T-cell (primary cell): ENCODE measurements at places on chromosomes 13 and 19.

- DNase-seq: no peak
These were observed 3.4 kb downstream of the URI1 start for GRCh38 chr19:29945433-29945832.

DNA sequence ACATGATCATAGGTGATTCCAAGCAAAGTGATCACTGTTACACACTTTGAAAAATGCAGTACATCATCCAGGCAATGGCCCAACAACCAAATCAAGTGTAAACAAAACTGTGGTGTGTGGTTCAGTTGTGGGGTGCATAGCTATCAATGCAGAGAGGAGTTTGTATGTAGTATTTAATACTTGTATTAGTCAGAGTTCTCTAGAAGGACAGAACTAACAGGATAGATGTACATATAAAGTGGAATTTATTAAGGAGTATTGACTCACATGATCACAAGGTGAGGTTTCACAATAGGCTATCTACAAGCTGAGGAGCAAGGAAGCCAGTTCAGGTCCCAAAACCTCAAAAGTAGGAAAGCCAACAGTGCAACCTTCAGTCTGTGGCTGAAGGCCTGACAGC, 249.3 kb upstream of the HTR2A start:
- DNase-seq: no peak

GRCh38 chr13:50247223-50247622, 232.0 kb downstream of the KCNRG start:
- no peak for DNase-seq

- DNase-seq: no peak
These were observed 840 bp downstream of the SYCE2 start for GRCh38 chr19:12918253-12918652.

GRCh38 chr13:102830646-102831045, 15.2 kb upstream of the ERCC5 start:
- no peak for DNase-seq

DNA sequence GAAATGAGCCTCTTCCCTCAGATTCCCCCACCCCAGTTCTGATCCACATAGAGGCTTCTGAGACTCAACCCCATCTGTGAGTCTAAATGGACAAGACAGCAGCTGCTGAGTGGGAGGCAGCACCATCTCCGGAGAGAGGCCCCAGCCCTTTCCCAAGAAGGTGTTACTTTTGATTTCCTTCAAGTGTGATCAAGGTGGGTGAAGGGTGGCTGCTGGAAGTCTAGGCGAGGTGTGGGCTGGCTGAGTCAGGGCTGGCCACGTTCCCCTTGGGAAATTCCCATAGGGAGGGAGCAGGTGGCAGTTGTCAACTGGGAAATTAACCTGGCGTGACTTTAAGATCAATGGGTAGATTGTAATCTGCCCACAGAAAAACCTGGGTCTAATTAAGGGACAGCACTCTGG, 148.0 kb downstream of the FOXO1 start:
- DNase-seq: peak; percentile 27

- DNase-seq: no peak
These were observed 152.5 kb upstream of the SOX1 start for GRCh38 chr13:111914241-111915103.

DNA sequence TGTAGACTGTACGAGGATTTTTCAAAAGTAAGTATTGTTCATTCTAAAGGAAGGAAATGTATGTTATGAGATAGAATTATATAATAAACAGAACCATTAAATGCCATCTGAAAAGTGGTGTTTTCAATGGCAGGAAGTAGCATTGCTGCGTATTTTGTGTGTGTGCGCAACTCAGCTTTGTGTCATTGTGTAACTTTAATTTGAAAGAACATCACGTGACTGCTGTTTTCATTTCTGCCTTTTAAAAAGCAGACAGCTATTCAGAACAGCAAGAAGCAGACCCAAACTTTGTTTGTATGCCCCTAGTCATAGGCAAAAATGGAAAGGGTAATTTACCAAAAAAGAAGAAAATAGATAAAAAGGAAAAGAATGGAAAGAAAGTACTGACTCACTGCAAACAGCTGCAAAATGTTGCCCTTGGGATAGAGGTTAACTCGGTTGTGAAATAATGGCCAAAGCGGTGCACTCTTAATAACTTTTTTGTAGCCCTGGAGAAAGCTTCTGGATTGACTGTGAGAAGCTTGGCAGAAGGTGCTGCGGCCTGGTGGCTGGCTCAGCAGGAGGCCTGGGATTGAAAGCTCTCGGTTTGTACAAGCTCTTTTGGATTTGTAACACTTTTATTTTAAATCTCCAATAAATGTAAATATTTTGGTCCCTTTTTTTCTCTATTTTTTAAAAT, 97.3 kb downstream of the GGACT start:
- no peak for DNase-seq

GRCh38 chr19:50433201-50434180, 799 bp downstream of the MYBPC2 start:
- DNase-seq: no peak

DNA sequence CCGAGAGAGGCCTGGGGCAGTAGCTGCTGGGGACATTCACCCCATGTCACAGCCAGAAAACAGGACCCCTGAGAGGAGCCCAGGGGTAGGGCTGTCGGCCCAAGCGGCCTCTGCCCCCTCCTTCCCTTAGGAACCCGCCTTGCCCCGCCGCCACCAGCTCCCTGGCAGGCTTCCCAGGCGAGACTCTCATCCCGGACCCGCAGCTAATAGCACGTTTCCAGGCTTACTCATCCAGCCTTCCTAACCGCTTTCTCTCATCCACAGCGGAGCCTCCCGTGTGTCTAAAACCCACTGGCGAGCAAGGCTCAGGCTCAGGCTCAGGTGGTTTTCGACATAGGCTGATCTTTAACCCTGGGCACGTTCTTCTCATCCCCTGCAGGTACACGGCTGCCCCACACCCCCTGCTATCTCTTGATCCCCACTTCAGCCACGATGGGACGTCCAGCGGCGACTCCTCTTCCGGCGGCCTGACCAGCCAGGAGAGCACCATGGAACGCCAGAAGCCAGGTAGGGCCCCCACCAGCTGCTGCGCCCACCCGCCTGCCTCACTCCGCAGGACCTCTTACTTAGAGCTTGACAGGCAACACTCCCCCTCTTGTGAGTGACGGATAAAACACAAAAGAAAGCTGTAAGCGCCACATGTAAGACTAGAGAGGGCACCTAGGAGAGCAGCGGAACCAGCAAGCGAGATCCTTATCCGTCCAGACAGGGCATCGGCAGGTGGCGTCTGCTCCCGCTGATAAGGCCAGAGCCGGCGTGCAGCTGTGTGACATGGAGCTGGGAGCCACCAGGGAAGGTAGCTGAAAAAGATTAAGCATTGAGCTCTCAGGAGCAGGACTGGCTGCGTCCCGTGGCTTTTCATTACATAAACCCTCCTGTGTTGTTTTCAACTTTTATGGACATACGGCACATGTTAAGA, 71.3 kb downstream of the DPF1 start:
- no peak for DNase-seq

DNA sequence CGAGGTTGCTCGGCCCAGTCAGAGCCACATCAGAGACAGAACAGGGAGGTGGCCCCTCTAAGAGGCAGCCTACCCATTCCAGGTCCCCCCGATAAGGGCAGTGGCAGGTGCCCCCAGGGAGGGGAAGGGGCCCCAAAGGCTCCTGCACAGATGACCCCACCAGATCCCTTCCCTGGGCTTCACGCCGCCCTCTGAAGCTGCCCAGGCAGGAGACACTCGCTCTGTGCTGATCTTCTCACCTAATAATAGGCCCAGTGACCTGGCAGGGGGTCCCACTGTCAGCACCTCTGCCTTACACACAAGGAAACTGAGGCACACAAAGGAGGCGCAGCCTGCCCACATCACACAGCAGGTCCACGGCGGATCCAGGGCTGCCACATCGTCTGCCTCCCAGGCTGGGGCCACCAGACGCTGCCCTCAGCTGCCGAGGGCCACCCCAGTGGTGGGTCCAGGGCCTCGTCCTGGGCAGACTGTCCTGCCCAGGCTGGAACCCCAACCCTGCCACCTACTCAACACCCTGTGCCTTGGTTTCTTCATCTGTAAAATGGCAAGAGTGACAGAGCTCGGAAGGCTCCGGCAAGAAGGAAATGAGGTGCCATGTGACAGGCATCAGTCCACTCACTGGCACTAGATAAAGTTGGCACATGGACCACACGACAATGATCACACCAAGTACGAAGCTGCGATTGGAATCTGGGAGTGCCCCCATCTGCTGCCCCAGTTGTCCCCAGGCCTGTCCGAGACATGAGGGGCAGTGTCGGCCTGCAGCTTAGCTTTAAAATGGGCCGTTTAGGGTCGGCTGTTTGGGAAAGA, 56.5 kb downstream of the KLF2 start:
- no peak for DNase-seq

- DNase-seq: no peak
These were observed 7.6 kb downstream of the NUCB1 start for GRCh38 chr19:48907671-48908070.

GRCh38 chr19:11767633-11768133, 883 bp downstream of the ZNF441 start:
- DNase-seq: no peak

- DNase-seq: no peak
These were observed 149.4 kb downstream of the STK24 start for GRCh38 chr13:98427331-98427995.

DNA sequence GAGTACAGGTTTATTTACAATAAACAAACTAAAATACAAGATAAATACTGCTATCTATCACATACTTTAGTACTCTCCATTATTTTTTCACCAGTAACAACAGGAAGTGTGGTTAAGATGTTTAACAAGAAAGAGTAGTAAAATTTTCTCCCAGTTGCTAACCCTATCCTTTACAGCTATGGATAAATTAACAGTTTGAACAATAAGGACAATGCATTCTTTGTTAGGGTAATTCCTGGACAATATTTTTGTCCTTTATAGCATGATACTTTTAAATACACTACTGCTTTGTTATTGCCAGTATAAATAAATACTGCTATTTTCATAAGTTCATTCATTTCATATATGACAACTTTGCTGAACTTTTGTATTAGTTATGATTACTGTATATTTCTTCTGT, 630.2 kb upstream of the ATXN8OS start:
- DNase-seq: no peak

DNA sequence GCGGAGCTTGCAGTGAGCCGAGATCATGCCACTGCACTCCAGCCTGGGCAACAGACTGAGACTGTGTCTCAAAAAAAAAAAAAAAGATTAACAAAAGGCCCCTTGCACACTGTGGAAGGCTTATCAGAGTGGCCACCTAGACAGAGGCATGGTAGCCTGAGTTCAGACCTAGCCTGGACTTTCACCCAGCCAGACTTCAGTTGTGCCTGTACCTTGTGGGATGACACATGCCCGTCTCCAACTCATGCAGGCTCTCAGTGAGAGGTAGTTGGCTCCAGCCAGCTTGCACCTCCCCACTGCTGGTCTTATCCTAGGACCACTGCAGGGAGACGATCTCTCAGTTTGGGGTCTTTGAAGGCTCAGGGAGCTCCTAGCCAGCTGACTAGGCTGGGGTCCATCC, 52.2 kb downstream of the GATAD2A start:
- DNase-seq: no peak
